Heart right ventricle (tissue), 16 donors: ENCODE measurements at places on chromosomes 5 and 9.

- H3K27me3 ChIP-seq: no peaks in the 10 kb centered on the region
- no peaks in the 10 kb centered on the region for H3K4me1 ChIP-seq
- DNase-seq: no peak
- peak overlapping the region; percentile 42 for H3K27ac ChIP-seq
- H3K4me3 ChIP-seq: peak overlapping the region; percentile 36
Measured at GRCh38 chr9:113886466-113886865, 10.4 kb downstream of the ZNF618 start.

GRCh38 chr9:78406933-78407332 is 110.0 kb downstream of the PSAT1 start:
- no peak overlapping the region for H3K4me3 ChIP-seq
- DNase-seq: no peak
- no peak overlapping the region for H3K27ac ChIP-seq
- no peaks in the 10 kb centered on the region for H3K4me1 ChIP-seq
- H3K36me3 ChIP-seq: no peaks in the 10 kb centered on the region
- H3K27me3 ChIP-seq: no peaks in the 10 kb centered on the region

DNA sequence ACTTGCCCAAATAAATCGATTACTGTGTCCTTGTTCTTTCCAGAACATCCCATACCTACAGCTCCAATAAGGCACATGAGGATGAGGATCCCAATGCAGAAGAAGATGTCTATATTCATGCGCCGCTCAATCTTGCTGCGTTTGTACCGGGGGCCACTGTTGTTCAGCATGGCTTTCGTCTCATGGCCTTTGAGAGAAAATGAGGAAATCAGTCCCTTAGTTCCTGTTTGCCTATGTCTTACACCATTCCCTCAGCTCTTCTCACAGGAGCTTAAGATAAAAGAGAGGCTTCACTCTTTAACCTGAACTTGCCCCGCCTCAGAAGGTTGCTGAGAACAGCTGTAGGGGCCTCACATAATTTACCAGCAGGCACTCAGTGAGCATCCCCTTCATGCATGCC is 211.6 kb downstream of the ATP10B start:
- no peak overlapping the region for H3K27ac ChIP-seq
- H3K27me3 ChIP-seq: no peaks in the 10 kb centered on the region
- H3K36me3 ChIP-seq: no peaks in the 10 kb centered on the region
- no peaks in the 10 kb centered on the region for H3K4me1 ChIP-seq
- no peak overlapping the region for H3K4me3 ChIP-seq

DNA sequence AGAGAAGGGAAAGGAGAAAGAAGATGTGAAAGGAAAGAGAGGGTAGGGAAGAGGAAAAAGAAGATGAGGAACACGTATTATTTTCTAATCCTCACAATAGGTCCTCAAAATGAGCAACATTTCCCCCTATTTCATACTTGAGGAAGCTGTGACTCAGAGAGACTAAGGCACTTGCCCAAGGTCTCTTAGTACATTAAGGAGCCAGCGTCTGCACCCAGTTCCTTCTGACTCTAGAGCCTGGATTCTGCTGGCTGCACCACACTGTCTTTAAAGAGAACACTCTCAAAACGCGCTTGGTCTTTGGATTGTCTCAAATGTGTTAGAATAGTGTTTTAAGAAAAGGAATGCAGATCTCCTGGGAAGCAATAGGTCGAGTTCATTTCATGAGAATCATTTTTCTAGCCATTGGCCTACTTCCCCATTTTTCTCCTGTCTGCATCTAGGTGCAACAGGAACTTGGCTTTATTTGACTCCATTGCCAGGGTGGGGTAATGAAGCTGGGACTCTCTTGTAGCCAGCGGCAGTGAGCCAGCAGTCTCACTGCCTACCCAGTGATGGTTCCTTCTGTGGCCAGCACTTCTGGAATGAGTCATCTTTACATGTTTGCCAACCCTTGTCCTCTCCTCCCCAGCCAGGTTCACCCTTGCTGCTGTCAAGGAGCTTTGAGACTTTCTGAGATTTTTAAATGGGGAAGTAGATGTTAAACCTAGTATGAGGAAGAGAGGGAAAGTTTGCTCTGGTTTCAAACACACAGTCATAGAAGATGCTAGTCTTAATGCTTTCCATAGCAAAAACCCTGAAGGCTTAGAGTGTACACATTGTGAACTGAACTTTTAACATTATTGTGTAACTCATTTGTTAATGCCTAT is 82.7 kb downstream of the DOCK8 start:
- H3K27me3 ChIP-seq: peaks cover 9% of the 10 kb centered on the region
- H3K4me1 ChIP-seq: no peaks in the 10 kb centered on the region
- no peak overlapping the region for H3K27ac ChIP-seq
- DNase-seq: peak; percentile 7
